GF-D8 (cell line): ENCODE measurements at places on chromosomes 5 and 9.

- DNase-seq = no peak
Measured at GRCh38 chr9:93300175-93300572, 116.2 kb downstream of the WNK2 start.

GRCh38 chr5:133825631-133826289 lies 142.7 kb downstream of the C5orf15 start:
- DNase-seq = no peak

- no peak for DNase-seq
Measured at GRCh38 chr9:105144076-105144475, 100.4 kb upstream of the SLC44A1 start.

- DNase-seq = no peak
Measured at GRCh38 chr5:80090884-80091166, 55.7 kb downstream of the THBS4 start.

DNA sequence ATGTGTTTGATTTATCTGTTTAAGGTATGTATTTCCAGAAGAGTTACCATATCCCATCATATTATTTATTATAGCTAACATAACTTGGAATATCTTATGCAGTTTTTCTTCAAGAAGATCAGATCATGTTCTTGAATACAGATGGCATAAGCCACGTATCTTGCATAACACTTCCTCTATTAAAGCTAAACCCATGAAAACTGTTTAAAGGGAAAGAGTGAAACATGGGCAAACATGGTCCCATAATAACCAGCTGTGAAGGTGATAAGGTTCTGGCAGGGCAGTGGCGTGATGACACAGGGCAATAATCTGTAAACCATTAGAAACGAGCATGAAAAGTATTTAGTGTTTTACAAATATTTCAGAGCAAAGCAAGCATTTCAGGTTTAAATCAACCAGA lies 34.2 kb downstream of the EFNA5 start:
- no peak for DNase-seq

DNA sequence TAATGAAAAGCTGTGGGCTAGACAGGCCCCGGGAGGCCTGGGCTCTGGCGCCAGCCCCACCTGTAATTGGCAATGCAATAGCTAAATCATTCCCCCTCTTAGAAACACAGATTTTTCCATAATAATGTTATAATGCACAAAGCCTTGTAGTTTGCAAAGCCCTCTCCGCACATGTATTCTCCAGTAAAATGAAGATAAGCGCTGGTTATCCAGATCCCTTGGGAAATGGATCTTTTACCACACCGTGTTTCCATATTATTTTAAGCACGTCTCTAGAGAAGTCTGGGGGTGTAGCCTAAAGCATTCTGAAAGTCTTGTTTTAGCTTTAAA lies 1.1 kb upstream of the APBA1 start:
- DNase-seq = no peak

DNA sequence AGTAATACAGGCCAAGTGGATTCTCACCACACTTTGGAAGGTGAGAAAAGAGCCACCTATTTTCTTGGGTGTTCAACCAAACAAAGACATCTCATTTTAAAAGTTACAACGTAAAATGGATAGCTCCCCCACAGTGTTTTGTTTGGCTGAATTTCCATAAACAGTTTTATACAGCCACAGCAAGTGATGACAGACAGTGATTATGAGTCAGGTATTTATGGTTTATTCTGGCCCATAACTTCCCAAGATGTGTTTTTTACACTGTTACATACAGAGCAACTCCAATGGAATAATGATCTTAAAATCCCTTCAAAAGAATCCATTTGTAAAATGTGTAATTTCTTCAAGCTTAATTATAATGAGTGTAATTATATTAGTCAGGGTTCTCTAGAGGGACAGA lies 421.3 kb downstream of the TLE1 start:
- DNase-seq = no peak

DNA sequence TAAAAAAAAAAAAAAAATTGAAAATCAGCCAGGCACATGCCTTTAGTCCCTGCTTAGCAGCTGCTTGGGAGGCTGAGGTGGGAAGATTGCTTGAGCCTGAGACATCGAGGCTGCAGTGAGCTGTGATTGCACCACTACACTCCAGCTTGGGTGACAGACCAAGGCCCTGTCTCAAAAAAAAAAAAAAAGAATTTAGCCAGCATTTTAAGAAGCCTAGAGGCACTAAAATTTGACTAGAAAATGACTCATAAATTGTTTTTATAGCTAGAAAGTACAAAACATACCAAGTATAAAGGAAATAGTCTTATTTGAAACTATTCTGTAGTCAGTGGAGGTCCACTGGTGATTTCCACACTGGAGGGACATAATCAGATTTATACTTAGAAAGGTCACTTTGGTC lies 17.5 kb downstream of the LRRC70 start:
- DNase-seq = no peak

DNA sequence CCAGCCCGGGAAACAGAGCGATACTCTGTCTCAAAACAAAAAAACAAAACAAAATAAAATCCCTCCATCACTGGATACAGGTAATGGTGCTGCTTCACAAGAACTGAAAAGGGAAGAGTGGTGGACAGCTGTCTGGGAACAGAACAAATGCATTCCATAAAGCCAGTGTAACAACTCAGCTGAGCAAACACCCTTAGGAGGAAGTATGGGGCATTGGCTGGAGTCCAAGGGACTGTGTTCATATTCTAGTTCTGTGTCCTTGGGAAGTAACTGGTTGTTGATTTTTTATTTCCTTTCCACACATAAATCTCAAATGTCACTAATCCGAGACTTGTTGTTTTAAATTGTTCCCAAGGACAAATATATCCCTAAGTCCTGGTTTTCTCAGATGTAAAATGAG lies 38.3 kb downstream of the HTR1A start:
- no peak for DNase-seq

GRCh38 chr5:168092209-168093185 lies 198.9 kb upstream of the WWC1 start:
- DNase-seq = no peak

GRCh38 chr5:80904533-80905187 lies 55.5 kb upstream of the RASGRF2 start:
- no peak for DNase-seq

- DNase-seq = no peak
Measured at GRCh38 chr9:112617371-112617770, 100.5 kb downstream of the INIP start.

DNA sequence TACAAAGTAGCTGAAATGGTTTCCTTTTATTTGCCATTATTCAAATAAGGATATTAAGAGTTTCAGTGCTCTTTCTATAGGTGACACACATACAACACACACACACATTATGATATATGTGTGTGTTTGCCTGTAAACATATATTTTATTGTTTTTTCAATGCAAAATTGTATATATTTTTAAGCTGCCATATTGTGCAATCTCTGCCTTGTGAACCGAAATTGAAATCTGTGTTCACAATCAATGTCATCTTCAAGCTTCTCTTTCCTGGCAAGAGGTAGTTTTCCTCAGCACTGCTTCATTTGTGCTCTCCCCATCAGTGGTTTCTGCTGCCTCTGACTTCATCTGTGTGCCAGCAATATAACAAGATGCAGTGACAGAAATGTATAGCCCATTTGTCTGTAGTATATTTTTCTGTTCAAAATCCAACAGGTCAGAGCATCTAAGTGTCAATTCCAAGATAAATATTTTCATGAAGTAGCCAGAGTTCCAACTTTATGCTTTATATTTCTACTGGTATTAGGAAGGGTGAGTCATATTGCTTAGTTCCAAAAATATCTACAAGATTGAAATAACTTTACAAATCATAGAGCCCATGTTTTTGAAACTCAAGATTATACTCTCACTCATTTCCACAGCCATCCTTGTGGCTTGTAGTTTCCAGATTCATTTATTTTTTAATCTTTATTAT lies 1704.8 kb upstream of the CDH9 start:
- DNase-seq = no peak

DNA sequence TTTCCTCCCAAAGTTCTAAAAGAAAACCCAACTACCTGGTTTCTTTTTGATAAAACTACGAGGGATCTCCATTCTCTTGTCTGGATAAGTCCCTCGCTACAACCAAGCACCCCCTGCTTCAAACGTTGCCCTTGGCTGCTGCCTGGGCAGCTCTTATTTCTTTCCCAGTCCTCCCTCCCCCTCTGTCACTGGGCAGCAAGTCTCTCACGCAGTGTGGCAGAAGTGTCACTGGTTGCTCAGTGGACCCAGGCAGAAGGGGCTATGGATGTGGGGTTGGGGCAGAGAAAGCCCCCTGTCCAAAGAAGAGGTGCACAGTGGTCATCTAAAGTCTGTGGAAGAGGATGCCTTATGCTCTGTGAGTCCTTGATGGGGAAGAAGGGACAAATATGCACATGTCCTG lies 7.2 kb upstream of the SMIM32 start:
- no peak for DNase-seq

- DNase-seq = no peak
Measured at GRCh38 chr5:176823869-176824412, 13.6 kb downstream of the UNC5A start.
